ENCODE measurements at places on chromosomes 5 and 9.

DNA sequence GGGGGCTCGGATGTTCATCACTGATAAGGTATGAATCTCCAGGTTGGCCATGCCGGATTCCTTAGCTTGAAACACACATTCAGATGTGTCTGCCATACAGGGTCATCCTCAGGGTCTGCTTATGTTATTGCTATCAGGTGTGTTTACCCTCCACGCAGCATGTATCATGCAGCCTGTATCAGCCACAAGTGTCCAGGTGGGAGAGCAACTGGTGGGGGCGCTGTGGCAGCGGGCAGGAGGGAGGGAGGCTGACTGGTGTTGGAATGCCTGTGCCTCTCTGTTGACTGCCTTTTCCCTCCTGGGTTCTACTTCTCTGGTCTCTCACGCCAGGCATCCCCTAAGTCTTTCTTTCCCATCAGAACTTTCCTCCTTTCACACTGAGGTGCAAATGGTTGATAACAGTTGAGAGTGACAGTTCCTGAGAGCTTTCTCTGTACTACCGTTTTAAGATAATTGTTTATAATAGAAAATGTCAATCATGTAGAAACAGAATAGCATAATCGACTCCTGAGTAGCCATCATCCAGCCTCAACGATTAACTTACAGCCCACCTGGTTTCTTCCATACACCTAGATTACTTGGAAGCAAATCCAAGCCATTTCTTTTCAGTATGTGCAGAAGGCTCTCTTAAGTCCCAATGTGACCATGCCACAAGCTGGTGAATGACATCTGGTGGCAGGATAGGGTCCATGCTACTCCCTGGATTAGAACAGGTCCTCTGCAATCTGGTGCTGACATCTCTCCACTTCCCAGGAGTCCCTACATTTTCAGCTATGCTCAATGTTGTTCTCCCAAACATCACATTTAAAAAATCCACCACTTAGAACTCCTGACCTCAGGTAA, 86.6 kb downstream of the ACER2 start:
- no peak for DNase-seq

- no peak for DNase-seq
These were observed 105.7 kb downstream of the TMC1 start for GRCh38 chr9:72627147-72627546.

DNA sequence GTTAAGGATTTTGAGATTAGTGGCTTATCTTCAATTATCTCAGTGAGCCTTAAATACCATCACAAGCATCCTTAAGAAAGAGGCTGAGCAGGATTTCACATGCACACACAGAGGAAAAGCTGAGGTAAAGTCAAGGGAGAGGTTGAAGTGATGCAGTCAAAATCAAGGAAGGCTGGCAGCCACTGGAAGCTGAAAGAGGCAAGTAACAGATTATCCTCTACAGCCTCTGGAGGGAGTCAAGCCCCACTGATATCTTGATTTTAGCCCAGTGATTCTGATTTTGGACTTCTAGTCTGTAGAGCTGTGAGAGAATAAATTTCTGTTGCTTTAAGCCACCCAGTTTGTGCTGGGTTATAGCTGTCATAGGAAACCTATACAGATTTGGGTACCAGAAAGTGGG, 80.1 kb downstream of the ANKRD31 start:
- no peak for DNase-seq

GRCh38 chr5:39476843-39477220, 52.1 kb upstream of the DAB2 start:
- DNase-seq = no peak

GRCh38 chr9:1086517-1086916, 36.4 kb downstream of the DMRT2 start:
- DNase-seq = no peak

DNA sequence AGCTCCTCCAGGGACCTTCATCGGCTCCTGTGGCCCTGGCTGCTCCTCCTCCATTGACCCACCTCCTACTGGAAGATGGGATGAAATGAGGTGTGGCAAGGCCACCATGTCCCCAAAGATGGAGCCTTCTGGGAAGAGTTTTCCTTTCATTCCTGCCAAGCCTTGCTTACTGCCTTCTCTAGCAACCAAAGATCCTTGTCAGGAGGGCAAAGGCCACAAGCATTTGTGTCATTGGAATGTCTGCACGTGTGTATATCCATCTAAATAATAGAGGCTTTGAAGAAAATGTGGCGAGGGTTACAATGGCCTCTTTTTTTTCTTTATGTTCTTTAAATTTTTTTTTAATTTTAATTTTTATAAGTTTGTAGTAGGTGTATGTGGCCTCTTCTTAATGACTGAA, 313.6 kb downstream of the ARHGEF28 start:
- DNase-seq = no peak

DNA sequence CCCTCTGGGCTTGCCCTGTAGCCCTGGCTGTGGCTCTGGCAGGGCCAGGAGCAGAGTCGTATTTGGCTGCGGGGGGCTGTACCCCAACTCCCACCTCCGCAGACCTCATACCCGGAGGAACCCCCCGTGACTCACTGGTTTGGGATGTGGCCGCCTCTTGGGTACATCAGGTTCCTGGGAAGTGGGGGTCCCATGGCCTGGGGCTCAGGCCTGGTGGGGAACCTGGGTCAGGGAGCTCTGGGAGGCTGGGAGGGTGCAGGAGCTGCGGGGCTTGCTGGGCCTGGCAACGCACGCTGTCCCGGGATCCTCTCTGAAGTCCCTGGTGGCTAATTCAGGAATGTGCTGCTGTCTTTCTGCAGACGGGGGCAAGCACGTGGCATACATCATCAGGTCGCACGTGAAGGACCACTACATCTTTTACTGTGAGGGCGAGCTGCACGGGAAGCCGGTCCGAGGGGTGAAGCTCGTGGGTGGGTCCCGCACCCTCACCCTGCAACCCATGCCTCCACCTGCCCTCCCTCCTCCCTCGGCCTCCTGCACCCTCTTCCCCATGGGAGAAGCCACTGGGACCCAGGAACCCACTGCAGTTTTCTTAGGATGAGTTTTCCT, 2.4 kb downstream of the LCN1 start:
- DNase-seq = no peak

- DNase-seq = no peak
These were observed 19.4 kb downstream of the DTWD2 start for GRCh38 chr5:118968925-118969375.

GRCh38 chr5:100643473-100643872, 108.3 kb downstream of the FAM174A start:
- DNase-seq = no peak

GRCh38 chr5:92907938-92908606, 672.9 kb downstream of the NR2F1-AS1 start:
- DNase-seq = no peak

- DNase-seq = no peak
These were observed 149.6 kb upstream of the IRX2 start for GRCh38 chr5:2901096-2901495.

DNA sequence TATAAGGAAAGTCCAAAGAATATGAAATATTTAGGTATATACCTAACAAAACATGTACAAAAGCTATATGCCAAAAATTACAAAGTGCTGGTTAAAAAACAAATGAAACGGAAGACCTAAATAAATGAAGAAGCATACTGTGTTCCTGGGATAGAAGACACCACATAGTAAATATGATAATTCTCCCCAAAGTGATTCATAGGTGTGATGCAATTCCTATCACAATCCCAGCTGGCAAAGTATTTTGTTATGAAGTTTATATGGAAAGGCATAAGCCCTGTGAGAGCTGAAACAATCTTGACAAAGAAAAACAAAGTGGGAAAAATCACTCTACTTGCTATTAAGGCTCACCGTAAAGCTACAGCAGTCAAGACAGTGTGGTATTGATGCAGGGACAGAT, 2.6 kb upstream of the SMIM23 start:
- no peak for DNase-seq

DNA sequence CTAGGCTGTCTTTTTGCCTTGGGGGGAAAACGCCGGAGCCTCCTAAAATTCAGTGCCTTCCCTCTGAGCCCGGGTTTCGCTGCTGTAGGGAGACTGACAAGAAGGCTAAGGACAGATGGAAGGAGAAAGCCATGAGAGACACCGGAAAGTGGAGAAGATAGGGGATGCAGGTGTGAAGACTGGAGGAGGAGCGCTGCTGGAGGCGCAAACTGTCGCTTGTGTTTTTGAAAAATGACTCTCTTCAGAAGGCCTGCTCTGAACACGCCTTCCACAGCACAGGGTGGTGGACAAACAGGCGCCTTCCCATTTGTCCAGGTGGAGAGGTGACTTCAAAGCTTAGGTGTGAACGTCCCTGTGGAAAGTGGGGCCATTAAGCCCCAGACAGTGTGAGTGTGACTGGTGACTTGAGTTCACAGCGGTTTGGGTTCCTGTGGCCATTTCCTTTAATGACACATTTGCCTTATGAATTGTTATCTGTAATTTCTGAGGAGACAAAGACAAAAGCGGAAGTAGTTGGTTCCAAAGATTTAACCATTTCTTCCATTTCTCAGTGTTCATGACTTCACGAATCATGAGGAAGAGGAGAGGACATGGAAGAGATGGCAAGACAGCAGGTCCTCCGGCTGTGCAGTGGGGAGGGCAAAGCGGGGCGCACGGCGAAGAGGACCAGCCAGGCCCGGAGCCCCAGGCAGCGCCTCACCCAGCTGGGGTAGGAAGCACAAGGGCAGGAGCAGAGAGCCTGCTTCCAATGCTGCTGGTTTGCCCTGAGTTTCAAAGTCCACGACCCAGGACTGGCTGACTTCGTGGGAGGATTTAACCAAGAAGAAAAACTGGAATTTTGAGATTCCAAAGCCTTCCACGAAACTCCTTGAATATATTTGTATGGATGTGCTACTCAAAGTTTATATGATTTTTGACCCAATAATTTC, 27.8 kb upstream of the SEMA4D start:
- DNase-seq = no peak

- no peak for DNase-seq
These were observed 16.5 kb downstream of the RICTOR start for GRCh38 chr5:39057734-39058133.

DNA sequence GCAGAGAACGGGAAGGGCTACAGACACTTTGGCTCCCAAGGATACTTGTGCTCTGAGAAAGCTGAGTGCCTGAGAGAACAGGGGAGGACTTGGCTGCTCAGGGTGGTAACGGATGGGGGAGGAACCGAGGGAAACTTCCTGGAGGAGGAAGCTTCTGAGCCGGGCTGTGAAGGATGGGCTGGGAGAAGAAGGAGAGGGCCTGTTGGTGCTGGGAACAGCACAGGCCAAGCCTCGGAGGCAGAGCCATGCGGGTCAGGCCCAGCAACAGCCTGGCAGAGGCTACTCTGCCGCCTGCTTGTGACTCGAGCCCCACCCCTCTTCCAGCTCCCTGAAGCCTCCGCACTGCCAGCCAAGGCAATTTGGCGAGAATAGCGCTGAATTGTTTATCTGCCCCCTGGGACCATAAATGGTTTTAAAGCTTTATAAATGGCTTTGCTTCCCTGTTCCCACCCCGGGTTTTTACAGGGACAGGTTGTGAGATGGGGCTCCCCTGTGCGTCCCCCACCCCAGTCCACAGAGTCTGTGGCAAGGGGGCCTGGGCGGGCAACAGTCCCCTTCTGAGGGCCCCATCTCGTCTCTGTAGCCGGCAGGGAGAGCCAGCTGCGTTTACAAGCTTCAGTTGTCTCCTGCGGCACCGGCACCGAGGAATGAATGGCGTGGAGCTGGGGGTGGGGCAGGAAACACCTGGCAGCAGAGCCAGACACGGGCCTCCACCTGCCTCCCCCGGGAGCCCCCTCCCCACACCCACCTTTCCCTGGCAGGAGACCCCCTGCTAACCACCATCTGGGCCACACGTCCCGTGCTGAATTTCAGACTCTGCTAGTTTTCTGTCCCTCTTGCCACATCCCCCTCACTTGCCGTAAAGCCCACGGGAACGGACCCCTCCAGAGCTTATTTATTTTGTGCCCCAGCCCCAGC, 24.4 kb downstream of the FAM163B start:
- DNase-seq = no peak
